DND-41 (cell line): ENCODE measurements at places on chromosomes 2 and 18.

GRCh38 chr2:135186054-135186453 lies 134.0 kb downstream of the RAB3GAP1 start:
- DNase-seq = no peak

GRCh38 chr2:216023055-216023648 lies 9.8 kb upstream of the MREG start:
- peak; percentile 64 for DNase-seq

GRCh38 chr18:77749089-77749488 lies 499.4 kb downstream of the GALR1 start:
- peak; percentile 36 for DNase-seq

DNA sequence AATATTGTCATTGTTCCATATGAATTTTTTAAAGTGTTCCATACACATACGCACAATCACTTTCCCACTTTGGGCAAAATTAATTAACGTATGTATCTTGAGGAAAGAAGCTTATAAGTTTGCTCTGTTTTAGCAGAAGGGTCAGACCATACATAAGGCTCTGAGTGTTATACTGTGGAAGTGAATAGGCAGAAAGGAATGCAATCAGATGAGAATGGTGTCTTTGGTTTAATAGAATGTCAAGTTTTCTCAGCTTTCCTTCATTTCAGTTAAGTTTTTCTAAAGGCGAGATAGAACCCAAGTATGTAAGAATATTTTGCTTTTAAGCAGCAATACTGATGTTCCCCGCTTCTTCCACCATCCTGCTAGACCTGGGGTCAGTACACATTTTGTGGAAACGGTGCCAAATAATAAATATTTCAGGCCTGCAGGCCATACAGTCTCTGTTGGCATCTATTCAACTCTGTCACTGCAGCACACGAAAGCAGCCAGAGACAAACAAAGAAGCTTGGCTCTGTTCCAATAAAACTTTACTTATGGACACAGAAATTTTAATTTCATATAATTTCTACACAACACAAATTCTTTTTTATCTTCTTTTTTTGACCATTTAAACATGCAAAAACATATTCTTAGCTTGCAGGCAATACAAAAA lies 100.6 kb downstream of the UPP2 start:
- no peak for DNase-seq
